ENCODE measurements at places on chromosomes 11 and 22.

GRCh38 chr11:67452141-67452952, at the start of gene GPR152:
Gene GPR152, minus strand, starts transcription at chr11:67452729. Its CDS starts 5 bp downstream, at chr11:67452724.
- DNase-seq = no peak

GRCh38 chr22:46407748-46408147, 72.2 kb downstream of the TRMU start:
- DNase-seq = no peak

DNA sequence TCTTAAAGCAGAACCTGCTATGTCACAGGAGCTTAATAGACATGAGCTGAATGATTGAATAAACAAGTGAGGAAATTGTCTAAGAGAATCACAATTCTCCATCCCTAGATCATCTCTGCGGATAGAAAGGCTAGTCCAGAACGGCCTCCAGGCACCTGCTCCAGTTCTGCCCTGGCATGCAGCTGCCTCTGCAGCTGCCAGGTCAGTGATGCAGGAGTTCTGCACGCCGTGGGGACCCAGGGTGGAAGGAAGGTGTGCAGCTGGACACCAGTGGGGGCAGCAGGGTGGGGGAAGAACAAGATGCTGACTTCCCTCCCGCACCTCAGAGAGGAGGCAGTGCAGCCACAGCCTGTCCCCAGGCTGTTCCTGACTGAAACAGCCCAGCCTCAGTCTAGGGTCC, 192.1 kb upstream of the NCAM1 start:
- no peak for DNase-seq

DNA sequence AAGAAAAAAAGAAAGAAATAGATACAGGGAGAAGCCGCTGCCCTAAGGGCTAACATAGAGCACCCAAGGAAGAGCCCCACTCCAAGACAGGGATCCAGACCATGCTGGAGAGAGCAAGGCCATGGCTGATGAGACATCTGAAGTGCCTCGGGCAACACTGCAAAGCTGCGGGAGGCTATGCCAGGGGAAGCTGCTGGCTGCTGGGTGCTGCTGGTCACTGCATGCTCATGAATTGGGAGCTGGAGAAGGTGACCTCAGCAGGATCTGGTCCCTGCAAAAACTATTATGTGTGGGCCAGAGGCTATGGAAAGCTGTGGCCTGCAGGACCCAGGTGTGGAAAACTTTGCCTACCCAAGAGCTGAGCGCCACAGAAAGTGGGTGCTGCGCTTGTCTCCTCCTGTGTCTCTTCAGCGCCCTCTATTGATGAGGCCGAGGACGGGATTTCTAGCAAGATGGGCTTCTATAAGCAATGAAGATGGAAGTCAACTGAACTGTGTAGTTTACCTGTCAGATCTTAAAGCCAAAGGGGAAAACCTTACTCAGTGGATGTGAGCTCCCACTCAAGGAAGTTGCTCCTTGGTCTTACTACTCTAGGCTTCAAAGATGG, 17.3 kb upstream of the SLC29A2 start:
- DNase-seq = peak; percentile 45

DNA sequence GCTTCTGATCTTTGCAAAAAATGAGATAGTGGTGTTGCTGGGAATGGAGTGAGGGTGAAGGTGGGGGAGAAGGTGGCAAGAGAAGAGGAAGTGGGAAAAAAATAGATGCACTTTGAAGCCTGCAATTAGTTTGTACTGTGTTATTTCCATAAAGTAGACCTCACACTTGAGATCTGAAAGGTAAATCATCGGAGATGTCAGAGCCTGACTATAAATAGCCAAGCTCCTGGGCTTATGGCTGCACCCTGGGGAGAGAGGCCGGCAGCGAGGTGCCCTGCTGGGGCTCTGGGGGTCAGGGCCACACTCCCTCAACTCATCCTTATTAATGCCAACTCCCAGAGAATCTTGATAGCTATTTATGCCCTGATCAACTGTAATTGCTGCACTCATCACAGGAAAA, 134.4 kb downstream of the NXPE2 start:
- no peak for DNase-seq

GRCh38 chr11:131671734-131672133, 301.3 kb downstream of the NTM start:
- DNase-seq = no peak

DNA sequence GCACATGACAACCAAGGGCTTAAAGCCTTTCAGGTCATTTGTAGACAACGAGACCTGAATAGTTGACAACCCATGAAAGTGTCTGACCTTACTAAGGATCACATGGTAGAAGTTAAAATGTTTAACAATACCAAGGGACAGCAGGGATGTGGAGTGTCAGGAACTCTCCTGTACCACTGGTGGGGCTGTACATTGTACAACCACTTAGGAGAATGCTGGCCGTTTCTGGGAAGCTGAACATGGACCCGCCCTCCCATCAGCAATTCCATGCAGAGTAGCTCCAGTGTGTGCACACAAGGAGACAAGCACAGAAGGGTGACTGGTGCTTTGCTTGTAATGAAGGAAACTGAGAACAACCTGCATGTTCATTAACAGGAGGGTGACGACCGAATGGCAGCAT, 162.9 kb downstream of the MPPED1 start:
- DNase-seq = no peak

- no peak for DNase-seq
Measured at GRCh38 chr11:8545698-8546366, 48.2 kb downstream of the STK33 start.

- DNase-seq = no peak
Measured at GRCh38 chr11:61578819-61579675, 1.8 kb downstream of the SYT7 start.

GRCh38 chr11:62614275-62614674, 1.2 kb downstream of the ROM1 start:
- no peak for DNase-seq

GRCh38 chr11:62195945-62196344, 5.9 kb downstream of the SCGB1D1 start:
- no peak for DNase-seq

GRCh38 chr11:72513411-72513810, 79.1 kb upstream of the CLPB start:
- no peak for DNase-seq

DNA sequence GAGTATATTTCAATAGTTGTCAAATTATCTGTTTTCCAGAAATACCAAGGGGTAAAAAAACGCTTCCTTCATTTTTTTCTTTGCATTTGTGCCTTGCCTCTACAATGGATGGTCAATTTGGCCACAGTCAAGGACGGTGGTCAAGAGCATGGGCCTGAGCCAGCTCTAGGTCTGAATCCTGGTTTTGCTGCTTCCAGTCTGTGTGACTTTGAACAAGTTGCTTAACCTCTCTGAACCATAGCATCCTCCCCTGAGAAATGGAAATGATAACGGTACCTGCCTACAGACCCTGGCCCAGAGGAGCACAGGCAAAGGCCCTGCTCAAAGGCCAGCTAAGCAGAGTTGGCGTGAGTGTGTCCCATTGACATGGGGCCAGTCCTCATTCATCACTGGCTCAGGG, 3.1 kb downstream of the PNPLA5 start:
- no peak for DNase-seq

DNA sequence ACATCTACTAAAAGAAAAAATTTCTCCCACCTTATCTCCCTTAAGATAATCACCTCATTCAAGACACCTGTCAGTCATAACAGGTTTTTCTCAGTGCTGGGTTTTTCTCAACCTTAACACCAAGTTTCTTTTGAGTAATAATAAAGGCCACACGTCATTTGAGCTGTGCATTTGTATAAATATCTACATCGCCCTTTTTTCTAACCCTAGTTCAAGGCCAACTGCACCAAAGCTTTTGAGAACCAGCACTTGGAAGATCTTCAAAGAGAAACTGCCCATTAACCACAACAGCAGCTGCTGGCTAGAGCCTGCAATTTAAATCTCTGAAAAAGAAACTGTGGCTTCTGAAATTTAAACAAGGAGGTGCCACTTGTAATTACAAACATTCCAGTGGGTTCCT, 6.9 kb downstream of the CADM1 start:
- no peak for DNase-seq
